GM13976 (cell line): ENCODE measurements at places on chromosomes 12 and 14.

DNA sequence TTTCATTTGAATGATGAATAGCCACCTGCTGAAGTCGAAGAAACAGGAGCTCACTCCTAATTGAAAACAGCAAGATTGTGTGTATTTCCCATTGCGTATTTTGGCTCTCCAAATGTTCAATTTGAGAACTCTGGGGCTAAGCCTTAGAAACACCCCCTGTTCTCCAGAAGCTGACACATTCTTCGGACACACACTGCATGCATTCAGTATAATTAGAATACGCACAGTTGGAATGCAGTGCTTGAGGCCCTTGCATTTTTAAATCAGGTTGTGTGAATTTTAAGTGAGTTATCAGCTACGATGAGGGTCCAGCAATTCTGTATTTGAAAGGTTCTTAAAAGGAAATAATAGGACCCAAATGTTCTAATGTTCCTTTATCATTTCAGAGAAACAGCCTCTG lies 103.8 kb downstream of the PRKD1 start:
- DNase-seq = no peak

DNA sequence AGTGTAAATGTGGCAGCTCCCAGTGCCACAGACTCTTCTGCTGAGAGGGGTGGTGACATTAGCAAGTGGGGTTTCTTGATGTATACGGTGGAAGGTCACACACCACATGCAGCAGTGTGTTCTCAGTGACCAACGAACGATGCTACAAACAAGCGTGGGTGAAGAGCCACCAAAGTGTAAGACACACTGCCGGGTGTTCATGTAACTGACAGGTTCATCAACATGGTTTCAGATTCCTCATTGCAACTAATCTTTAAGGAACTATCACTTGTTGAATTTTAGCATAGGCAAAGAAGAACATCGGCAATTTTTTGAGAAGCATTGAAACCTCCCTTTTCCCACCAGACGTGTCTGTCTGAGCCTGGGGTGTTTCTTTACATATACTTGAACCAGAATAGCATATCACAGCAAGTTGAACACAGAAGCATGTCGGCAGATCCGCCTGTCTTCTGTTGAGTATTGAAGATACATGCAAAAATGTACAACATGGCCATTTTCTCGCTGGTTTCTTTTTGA lies 58.8 kb downstream of the PPP2R5C start:
- no peak for DNase-seq

- DNase-seq = no peak
These were observed 42.0 kb upstream of the ETV6 start for GRCh38 chr12:11607313-11608081.

DNA sequence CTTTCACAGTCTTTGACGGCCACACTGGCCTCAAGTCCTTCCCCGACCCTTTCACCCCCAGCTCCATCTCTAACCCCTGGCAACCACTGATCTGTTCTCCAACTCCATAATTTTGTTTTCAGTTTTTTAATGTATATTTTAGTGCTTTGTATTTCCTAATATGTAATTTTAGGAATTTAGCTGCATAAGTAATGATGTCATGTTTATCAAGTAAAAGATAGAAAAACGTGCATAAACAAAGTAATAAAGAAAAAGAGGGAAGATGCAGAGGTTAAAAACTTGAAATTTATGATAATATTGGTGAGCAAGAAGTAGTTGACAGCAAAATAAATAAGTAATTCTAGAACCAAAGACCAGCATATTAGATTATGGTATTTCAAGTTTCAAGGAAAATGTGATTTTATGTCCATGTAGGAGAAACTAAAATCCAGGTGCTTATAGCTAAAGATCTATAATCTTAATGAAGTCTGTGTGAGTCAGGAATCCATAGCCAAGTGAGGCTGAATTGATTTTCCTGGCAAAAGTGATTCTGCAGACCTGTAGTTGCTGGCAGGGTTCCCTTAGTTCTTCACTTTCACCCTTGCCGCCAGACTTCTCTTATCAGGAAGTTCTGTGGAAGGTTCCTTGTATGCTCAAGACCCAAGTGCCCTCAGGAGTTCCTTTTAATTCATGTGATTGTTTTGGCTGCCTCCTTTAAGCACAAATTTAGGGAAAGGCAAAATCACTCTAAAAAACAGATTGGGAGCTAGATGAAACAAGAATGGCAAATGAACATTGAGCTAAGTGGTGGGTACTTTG lies 24.4 kb downstream of the FBXW8 start:
- DNase-seq = no peak

DNA sequence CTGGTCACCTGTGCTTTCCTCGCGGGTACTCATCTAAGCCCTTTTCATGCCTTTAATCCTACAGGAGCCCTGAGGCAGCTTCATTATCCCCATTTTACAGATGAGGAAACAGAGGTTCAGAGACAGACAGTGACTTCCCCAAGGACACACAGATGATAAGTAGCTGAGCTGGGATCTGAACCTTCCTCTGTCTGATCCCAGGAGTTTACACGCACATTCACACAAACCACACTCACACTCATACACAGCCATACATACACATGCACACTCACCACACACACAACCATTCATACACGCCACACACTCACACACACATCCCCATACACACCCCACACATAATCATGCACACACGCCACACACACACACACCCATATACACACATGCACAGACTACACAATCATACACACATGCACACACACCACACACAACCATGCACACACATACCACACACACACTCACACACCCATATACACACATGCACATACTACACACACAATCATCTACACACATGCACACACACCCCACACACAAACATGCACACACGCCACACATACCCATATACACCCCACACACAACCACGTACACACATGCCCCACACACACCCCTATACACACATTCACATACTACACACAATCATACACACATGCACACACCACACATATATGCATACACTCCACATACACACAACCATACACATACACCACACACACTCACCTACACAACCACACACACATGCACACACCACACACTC lies 2.7 kb downstream of the TMEM119 start:
- no peak for DNase-seq

- DNase-seq = no peak
These were observed 105.9 kb upstream of the BCAT1 start for GRCh38 chr12:25054783-25055144.

- no peak for DNase-seq
These were observed 3.9 kb downstream of the RNASE11 start for GRCh38 chr14:20583908-20584307.

GRCh38 chr12:110235383-110235782 lies 45.7 kb upstream of the ATP2A2 start:
- no peak for DNase-seq

DNA sequence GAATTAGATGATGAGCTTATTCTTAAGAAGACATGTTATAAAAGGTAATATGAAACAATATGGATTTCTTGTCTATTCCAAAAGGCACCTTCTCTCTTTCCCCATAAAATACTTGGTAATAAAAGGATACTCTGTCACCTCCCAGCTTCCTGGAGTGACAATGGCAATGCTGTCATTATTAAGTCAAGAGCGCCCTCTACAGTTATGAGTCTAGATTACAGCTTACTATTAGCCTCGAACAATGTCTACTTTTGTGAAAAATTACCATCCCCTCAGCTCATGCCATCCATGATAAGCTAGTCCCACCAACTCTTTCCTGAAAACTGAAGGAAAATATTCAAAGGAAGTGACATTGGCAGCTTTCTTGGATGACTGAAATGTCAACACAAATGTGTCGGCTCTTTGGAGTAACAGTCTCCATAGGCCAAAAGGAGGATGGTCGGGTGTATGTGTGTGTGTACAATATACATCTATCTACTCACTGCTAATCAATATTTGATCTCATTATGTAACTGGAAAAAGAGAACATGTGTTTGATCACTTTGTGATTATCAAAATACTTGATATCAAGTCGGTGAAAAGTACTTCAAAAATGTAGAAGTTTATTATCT lies 48.7 kb upstream of the CDKN3 start:
- DNase-seq = peak; percentile 71

- DNase-seq = no peak
These were observed 10.1 kb upstream of the SERPINA1 start for GRCh38 chr14:94398536-94398935.

DNA sequence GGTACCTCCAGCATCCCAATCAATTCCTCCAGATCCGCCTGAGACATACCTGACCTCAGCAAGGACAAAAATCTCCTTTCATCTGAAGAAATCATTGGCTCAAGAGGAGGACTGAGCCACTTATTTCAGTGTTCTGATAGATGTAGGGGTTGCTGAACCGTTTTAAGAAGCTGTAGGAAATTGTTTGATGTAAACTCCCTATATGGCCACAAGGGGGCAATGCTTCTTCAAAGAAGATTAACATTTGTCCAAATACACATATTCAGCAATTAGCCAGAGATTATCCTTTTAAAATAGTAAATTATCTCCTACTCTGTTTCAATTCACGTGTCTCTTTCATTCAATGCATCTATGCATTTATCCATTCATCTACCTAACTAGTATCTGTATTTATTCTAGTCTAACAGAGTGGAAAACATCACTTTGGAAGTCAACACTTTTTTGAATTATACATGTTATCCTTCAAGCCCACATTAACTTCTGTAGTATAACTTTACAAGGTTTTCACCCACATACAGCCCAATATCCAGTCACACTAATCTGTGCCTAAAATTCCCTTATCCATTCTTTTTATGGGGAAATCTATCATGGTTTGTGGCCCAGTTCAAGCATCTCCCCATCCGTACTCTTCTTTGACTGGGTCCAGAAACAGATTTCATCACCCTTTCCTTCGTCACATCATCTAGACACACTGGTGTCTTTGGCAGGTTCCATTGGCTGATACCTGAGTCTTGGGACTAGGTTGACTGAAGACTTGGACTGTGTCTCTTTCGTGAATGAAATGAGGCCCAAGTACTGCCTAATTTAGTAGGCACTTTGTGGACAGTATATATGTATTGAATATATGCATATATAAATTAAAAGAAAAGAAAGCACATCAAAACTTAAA lies 411.0 kb upstream of the OR4E1 start:
- peak; percentile 49 for DNase-seq

GRCh38 chr12:77724367-77724957 lies 106.2 kb upstream of the NAV3 start:
- no peak for DNase-seq

DNA sequence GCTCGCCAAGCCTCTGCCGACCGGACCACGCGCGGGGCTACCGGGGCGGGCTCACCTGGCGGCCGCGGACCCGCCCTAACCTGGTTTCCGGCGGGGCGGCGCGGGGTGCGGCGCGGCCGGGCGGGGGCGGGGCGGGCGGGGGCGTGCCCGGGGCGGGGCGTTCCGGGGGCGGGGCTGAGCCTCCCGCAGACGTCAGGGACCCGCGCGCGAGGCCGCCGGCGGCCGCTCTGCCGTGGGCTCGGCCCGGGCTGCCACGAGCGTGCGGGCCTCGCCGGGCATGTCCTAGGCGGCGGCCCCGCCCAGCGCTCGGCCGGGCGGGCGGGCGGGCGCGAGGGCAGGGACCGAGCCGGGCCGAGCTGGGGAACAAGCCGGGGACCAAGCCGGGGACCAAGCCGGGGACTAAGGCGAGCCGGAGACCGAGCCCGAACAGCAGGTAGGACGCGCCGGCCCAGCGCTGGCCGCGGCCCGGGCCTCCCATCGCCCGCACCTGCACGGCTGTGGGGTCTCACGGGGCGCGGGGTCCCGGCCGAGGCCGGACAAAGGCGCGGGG lies at the start of gene CEP170B:
Gene CEP170B (plus strand): TSS at position 188 of the 550 bp plus-strand sequence. CDS start 3,183 bp downstream, outside the sequence.
- peak; percentile 88 for DNase-seq

DNA sequence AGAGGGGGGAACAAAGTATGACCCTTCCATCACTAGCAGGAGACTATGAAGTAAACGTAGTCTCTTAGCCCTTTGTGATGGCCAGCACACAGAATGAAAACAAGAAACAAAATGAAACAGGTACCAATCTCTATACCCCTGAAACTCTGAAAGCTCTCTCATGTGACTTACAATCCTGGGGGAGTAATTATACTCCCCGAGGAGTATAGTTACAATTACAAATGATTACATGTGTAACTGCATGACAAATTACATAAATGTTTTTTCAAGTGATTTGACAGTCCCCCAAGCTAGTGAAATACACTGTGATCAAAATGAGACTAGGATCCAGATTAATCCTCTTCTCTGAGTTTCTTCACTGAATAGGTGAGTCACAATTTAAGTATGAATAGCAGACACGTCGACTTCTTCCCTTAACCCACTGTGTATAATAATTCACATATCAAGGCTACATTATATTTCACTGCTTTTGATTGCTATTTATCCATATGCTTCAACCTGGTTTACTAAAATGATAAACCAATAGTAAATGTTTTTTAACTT lies 74.0 kb downstream of the SPTSSA start:
- no peak for DNase-seq
